Activated CD8-positive, alpha-beta memory T cell treated with anti-CD3 and anti-CD28 coated beads, Interleukin-2, amount 10 ng/mL, durations not matched to agents 7 days and 5 days (primary cell): ENCODE measurements at places on chromosomes 2 and 18.

GRCh38 chr2:219118504-219118903 lies 42.1 kb downstream of the NHEJ1 start:
- H3K36me3 ChIP-seq: no peaks in the 10 kb centered on the region
- no peak overlapping the region for H3K27ac ChIP-seq
- no peak overlapping the region for H3K4me3 ChIP-seq
- H3K4me1 ChIP-seq: no peaks in the 10 kb centered on the region
- no peaks in the 10 kb centered on the region for H3K27me3 ChIP-seq

DNA sequence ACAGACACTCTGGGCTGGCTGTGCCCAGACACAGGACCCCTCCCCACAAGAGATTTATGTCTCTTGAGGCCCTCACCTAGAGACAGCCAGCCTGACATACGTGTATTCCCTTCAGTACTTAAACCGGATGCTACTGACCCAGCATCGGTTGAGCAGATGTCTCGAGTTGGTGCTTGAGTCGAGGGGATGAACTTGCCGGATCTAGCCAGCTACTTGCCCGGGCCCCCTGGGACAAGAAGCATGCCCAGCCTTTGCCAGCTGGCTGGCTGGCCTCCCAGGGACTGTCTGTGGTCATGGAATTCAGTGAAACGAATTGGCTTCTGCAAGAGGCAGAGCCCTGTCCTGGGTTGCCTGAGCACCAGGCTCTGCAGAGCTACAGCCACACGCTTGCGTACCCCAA lies 36.0 kb downstream of the DNMT3A start:
- DNase-seq: no peak
- no peak overlapping the region for H3K27ac ChIP-seq
- H3K4me1 ChIP-seq: peaks cover 69% of the 10 kb centered on the region
- no peaks in the 10 kb centered on the region for H3K27me3 ChIP-seq
- no peak overlapping the region for H3K4me3 ChIP-seq
- H3K36me3 ChIP-seq: peaks cover 44% of the 10 kb centered on the region

- H3K27me3 ChIP-seq: no peaks in the 10 kb centered on the region
Measured at GRCh38 chr18:42412281-42412680, 457.2 kb downstream of the PIK3C3 start.

GRCh38 chr18:61681065-61681464 lies 211.7 kb downstream of the RNF152 start:
- H3K4me1 ChIP-seq: no peaks in the 10 kb centered on the region
- DNase-seq: no peak
- H3K4me3 ChIP-seq: no peak overlapping the region
- H3K27ac ChIP-seq: no peak overlapping the region
- H3K36me3 ChIP-seq: no peaks in the 10 kb centered on the region
- H3K27me3 ChIP-seq: peaks cover 3% of the 10 kb centered on the region

DNA sequence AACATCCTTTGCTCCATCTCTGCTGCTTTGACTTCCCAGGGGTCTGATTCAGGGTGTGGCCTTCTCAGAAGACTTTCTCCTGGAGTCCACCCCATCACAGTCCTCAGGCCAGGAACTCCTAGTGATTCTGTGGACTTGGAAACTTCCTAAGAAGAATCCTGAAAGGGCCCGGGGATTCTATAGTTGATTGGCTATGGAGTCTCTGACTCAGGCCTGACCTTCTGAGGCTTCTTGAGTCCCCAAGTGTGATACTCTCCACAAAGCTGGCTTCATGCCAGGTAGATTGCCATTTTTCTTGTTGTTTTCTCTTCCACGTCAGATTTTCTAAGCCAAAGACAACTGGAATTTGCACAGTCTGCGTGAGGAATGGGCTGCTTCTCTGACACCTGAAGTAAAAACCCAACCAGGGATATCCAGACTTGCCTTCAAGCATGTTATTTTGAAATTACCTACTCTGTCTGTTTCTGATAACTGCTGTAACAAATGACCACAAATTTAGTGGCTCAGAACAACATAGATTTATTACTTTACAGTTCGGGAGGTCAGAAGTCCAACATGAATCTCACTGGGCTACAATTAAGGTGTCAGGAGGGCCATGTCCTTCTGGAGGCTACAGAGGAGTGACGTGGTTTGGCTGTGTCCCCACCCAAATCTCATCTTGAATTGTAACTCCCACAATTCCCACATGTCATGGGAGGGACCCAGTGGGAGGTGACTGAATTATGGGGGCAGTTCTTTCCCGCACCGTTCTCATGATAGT lies 69.3 kb downstream of the ALPK2 start:
- DNase-seq: no peak
- no peak overlapping the region for H3K27ac ChIP-seq
- no peaks in the 10 kb centered on the region for H3K27me3 ChIP-seq
- peaks cover 3% of the 10 kb centered on the region for H3K36me3 ChIP-seq
- no peak overlapping the region for H3K4me3 ChIP-seq
